ENCODE measurements at places on chromosomes 7 and 10.
A peak's percentile ranks its signal among the peaks of the same experiment; 100 is the strongest.

DNA sequence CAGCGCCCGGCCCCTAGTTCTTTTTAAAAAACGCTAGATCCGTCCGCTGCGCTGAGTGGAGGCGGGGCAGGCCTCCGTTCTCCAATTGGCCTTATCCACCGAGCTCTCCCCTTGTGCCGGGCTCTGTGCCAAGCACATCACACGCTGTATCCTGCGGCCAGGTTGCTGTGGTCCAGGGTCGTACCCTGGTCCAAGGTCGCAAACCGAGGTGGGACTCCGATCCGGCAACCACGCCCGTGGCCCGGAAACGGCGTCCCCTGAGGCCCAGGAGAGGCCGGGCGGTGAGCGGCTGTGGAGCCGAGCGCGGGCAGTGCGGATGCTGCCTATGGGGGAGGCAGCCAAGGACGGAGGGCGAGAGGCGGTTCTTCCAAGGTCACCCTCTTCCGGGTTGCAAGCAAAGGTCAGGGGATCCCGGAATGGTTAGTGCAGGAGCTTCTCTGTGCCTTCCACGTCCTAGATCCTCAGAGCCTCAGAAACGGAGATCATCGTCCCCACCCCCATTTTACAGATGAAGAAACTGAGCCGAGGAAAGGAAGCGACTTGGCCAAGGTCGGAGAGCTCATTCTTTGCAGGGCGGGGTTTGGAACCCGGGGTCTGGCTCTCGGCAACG lies 72.4 kb upstream of the LRRC4 start:
- peak; percentile 27 for DNase-seq

- DNase-seq: no peak
Observed at GRCh38 chr10:109861081-109861480, 62.2 kb downstream of the XPNPEP1 start.

DNA sequence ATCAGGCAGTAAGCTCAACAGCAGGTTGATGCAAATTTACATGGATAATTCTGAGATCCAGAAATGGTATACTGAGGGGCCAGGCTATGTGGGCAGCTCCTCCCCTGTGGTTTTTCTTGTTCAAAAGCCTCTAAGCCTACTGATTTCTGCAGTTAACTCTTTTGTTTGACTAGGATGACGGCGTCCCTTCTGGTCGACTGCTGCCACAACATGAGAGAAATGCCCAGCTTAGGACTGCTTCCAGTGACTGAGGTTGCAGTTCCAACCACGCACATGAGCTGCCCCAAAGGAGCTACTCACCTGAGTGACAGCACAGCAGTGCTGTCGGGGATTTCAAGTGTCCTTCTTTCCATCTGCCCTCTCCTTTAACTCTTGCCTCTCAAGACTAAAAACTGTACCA lies 973.0 kb upstream of the GHITM start:
- no peak for DNase-seq

DNA sequence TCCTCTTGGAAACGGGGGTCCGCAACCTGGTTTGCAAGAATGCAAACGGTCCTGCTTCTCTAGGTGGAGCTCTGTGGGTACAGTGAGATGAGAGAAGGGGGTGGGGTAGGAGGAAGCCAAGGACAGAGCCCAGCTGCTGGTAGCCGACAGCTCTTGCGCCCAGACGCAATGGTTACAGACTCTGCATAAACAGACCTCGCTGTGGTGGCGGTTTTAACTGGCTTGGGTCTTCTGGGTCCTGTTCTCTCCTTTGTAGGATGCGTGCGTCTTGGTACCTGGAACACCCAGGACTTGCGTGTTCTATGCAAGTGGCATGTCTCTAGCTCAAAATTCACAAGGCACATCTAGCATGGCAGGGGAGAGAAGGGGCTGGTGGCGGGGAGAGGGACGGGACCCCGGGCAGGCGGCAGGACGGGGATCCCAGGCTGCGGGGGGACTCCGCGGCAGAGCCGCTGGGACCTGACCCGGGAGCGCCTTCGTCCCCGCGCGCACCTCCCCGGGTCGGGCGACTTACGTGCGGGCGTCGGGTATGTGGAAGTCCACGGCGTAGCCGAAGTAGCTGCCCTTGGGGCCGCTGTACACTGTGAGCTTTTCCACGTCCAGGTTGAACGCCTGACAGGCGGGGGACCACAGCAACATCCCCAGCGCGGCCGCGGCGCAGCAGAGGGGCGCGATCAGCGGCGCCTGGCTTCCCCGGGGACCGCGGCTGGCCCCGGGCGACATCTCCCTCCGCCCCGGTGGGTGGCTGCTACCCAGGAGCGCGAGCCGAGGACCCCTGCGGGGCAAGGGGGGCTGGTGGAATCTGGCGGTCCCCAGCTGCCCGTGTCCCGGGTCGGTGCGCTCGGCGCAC lies 448 bp downstream of the ITGA8 start:
- DNase-seq: no peak

- DNase-seq: no peak
Observed at GRCh38 chr7:101096957-101097347, 11.7 kb downstream of the TRIM56 start.

- DNase-seq: no peak
Observed at GRCh38 chr7:17448479-17449423, 150.3 kb downstream of the AHR start.

GRCh38 chr10:75293446-75293820 lies 57.7 kb upstream of the COMTD1 start:
- DNase-seq: no peak

DNA sequence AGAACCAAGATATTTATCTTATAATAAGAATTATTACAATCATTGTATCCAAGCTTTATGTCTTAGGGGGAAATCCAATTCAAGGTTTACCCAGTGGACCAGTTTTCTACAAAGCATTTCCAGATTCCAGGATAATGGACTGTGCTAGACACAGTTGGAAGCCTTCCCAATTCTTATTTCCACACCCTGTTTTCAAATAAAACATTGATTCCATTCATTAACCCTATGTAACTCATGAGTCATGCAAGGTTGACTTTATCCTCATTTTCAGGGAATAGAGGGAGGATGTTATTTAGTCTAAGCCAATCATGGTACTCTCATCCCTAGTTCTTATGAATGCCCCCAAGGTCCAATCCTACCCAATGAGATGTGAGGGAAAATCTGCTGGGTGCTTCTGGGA lies 145.7 kb downstream of the RNLS start:
- DNase-seq: no peak

- DNase-seq: peak; percentile 51
Observed at GRCh38 chr10:89001729-89002072, 11.1 kb downstream of the FAS start.

- DNase-seq: no peak
Observed at GRCh38 chr7:78413568-78413967, 615.0 kb downstream of the PHTF2 start.

DNA sequence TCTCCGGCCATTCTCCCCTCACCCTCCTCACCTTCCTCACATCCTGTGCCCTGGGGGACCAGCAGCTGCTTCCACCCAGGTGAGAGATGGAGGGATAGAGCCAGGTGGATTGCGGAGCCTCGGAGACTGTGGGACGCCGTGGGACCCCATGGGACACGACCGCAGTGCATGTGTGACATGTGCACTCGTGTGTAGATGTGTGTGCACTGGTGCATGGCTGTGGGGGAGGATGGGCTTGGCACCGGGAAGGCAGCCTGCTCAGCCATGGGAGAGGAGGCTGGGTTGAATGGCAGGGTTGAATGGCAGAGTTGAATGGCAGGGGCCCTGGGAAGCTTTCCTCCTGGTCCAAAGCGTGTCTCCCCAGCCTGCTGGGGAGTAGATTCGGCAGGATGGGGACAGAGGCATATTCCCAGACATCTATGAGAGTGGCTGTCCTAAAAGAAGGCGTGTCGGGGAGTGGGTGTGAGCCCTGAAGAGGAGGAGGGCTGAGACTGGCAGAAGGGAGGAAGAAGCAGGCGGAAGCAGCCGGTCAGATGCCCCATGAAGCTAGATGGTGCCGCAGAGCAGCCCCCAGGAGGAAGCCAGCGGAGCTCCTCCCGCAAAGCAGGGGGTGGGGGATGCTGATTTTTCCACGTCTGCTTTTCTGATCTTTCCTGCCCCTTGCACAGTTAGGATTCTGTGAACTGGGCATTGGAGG lies 815 bp downstream of the GIMAP8 start:
- peak; percentile 78 for DNase-seq

- DNase-seq: no peak
Observed at GRCh38 chr7:99005776-99006175, 127.4 kb downstream of the TRRAP start.

- DNase-seq: no peak
Observed at GRCh38 chr10:125141150-125141859, 19.1 kb downstream of the CTBP2 start.

DNA sequence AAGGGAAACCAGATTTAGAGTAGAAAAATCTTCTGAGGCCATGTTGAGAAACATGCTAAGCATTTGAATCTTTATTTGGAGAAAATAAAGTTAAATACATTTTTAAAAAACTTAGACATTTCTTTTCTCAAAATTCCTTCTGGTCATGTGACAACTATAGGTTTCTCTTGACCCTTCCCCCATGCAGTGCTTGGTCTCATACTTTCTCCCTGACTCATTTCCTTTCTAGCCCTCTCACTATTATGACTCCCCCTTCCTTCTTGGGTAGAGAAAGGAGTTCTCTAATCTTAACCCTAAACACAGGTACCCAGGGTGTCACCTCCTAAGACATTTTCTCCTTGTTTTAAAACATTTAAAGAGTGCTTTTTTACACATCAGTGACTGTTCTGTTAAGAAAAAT lies 179.5 kb upstream of the TMEM106B start:
- no peak for DNase-seq

DNA sequence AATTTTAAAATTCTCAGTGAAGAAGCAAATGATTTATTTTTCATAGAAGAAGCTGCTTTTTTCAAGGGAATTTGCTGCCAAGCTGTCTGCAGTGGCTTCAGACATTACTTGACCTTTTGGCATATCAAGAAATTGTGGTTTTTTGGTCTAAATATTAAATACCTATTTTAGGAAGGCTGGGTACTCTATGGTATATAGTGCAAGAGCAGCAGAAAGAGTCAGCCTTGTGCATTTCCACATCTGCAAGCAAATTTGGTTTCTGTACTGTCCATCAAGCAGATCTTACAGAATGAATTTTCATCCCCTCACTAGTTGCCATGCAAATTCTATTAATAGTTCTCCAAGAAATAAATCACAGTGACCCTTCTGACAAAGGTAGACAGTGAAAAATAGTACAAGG lies 222.0 kb downstream of the BICC1 start:
- no peak for DNase-seq

- DNase-seq: no peak
Observed at GRCh38 chr7:142867398-142868187, 12.7 kb downstream of the EPHB6 start.

Data from CD4-positive, alpha-beta T cell treated with Interferon alpha-2 for 1 hour (primary cell).